Pulmonary artery endothelial cell (primary cell): ENCODE measurements at places on chromosomes 2 and 18.

DNA sequence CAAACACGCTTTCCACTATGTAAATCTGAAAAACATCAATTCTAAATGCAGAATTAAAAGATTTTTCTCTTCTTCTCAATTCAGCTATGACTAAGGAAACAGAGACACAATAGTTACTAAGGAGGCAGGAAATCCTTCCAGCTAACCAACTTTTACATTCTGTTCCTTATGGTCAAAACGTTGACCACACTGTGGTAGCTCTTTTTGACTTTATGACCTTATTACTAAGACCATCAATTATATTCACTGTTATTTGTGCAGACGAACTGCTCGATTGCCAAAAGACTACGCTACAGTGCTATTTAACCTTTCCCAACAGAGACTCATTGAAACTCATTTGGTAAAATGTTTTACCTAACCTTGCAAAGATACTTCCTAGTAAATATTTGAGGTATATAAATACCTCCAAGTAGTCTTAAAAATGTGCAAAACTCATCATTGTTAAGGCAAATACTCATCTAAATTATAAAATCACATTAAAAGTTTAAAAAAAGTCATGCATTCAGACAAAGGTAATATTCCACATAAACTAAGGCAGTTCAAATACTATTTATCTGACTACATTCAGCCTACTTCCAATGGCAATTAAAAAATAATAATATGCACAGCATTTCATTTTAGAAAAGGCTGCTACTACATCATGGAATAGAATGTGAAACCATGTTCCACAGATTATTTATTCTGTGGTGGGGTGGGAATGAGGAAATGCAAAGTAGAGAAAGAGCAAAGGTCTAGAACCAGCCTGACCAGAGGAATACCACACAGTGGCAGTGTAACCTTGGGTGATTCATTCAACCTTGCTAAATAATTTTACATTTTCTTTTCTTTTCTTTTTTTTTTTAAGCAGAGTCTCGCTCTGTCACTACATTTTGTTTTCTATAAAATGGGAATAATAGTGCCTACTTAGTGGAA is 139.9 kb downstream of the THADA start:
- peak; percentile 74 for DNase-seq

DNA sequence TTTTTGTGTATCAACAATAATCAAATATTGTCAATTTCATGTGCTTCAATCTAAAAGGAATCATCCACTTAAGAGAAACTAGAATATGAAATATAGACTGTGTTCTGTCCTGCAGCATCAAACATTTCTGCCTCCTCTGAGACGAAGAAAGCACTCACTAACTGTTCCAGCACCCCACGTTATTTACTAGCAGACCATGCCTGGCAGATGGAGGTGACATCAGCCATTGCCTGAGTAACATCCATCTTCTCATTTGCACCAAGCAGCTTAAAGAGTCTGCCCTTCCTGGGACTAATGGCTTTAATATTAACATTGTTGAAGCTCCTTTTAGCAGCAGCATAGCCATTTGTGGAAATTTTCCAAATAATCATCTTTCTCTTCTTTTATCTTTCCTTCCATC is 25.7 kb downstream of the SGPP2 start:
- DNase-seq = no peak

DNA sequence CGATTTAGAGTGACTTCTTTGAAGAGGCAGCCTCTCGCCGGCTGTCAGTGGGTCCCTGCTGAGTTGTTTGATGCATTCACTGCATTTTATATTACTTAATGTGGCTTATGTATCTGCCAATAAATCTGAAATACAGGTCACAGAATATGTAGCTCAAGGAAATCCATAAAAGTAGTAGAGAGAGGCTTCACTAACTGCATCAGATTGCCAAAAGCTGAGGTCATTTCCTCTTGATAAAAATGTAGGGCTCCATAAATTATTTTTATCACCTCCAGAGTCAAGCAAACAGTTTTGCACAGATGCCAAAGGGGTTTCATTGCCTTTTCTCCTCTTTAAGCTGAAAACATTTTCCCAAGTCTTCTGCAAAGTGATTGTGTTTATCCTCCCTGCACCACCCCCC is 36.5 kb upstream of the CCDC93 start:
- DNase-seq = no peak

GRCh38 chr2:197011021-197011417 is 84.5 kb upstream of the PGAP1 start:
- no peak for DNase-seq

DNA sequence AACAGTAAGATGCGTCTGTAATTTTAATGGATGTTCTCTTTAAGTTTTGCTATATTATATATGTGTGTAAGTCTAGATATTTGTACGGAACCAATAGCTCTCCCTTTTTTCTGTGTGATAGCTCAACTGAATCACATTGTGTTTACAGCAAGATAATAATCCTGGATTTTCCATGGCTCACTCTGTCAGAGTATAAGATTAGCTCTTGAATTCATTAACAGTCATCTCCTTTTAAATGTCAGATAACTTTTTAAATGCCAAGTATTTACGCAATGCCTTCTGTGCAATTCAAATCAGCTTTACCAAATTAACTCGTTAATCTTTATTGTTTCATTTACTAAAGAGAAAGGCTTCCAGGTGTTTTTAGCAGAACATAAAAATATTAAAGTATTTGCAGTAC is 76.9 kb downstream of the KIAA2012 start:
- no peak for DNase-seq

DNA sequence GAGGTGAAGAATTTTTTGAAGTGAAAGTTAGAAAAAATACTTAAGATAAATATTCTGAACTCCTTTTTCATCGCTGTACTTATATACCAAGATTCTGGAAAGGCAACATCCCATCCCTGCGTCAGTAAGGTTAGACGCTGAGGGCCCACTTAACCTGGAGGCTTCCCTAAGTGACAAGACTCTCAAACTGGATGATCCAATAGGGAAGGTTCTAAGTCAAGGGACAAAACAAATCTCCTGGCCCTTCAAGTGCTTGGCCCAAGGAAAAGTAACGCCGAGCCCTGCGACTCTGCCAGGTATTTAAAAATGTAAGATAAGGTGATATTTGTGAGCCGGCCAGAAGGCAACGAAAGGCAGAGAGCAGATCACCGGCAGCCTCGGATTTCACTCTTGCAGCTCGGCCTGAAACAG is 1.3 kb downstream of the STK39 start:
- DNase-seq = no peak

DNA sequence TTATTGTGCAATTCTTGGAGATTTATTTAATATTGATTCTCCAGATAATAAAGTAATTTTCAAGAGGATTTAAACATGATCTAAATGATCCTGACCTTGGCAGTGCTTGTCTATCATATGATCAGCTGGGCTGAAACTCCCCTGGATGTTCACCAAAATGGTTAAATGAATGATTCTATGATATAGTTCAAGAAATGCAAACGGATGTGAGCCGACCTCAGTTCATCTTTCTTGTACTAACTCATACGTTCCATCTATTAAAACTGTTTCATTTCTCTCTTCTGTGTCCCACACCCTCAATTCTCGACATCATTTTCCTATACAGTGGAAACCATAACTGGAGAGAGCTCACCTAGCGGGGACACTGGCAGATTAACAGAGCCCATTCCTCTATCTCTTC is 281.7 kb upstream of the CCDC68 start:
- no peak for DNase-seq

DNA sequence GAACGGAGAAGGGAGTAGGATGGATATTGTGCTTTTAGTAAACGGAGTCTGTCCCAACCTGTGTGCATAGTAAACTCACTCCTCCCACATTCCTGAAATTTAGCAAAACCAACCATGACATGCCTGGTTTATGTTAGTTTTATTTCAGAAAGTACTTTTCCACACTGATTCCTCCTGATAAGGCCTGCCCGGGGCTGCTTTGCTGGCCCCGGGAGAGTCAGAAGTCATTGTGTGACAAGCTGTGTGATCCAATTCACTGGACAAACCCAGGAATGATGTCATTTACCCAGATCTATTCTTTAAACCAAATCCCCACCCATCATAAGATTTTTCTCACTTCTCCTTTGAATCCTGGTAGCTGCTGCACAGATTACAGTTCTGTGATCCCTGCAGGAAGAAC is 109.0 kb downstream of the SETBP1 start:
- no peak for DNase-seq

GRCh38 chr2:19859565-19859964 is 42.2 kb downstream of the TTC32 start:
- no peak for DNase-seq

DNA sequence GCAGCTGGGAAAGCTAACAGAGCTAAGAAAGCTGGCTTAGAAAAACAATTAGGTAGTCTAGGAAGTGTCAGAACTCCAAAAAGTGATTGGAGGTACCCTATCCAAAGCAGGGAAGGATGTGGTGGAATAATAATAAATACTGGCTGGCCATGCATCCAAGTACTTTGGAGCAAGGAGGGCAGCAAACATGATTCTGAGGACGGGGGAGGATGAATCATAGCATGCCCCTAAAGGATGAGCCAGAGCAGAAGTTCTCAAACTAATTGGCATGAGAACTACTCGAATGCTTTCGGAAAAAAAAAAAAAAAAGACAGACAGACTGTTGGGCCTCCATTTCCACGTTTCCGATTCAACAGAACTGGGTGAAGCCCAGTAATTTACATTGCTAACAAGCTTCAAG is 2.4 kb downstream of the CWC22 start:
- DNase-seq = no peak

DNA sequence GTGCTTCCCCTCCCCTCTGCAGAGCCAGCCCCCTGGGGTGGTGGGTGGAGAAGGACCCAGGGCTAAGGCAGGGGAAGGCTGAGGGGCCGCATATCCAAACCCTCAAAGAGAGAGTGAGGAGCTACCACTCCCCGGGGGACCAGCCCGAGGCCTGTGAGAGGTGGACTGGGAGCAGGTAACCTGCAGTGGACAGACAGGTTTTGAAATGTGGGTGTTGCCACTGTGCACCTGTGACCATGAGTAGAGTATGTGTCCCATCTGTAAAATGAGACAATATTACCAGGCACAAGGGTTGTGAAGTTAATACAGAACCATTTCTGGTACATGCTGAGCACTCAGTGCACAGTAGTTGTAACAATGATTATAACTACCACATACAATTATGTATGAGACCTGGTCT is 51.2 kb upstream of the POMC start:
- no peak for DNase-seq

GRCh38 chr2:38533180-38533579 is 69.5 kb downstream of the HNRNPLL start:
- no peak for DNase-seq

DNA sequence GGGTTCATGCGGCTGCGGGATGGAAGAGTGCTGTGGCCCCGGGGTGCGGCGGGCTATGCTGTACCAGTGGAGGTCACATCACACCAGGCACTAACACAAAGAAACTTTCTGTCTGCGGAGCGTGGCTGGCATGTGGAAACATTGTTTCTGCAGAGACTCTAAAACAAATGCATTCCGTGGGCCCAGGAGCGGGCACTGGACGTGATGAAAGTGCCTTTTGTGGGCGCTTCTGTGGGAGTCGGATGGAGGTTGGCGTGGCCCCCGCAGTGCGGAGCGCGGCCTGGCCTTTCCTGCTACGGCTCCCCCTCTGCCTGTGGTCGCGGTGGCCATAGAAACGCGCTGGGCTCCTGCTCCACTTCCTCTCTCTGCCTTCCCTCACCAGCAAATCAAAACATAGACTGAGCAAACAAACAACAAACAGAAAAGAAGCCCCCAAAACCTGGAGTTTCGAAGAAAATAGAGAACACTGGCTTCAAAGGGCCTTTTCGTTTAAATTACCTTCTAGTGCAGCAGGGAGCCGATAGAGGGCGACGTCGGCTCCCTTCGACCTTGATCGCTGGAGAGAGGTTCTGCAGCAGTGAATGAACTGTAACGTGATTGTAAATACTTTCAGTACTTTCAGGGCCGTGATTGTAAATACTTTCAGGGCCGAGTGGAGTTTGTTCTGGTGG is 51.4 kb downstream of the KIF5C start:
- no peak for DNase-seq

DNA sequence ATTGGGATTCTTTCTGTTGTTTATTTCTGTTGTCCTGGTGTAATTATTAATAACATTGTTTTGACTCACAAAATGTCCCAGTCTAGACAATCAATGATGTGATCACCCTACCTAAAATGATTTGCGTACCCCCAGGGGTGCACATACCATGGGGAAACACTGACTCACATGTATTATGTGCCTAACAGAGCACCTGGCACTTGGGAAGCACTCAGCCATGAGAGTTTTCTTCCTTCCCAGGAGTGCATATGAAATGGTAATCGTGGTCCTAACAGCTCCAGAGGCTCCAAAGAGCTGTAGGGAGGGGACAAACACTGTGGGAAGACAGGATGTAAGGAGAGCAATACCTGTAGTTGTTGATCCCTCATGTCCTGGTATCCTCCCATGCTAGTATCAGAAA is 187.8 kb upstream of the ERBB4 start:
- DNase-seq = no peak

GRCh38 chr2:42101206-42102023 is 53.6 kb downstream of the PKDCC start:
- no peak for DNase-seq

DNA sequence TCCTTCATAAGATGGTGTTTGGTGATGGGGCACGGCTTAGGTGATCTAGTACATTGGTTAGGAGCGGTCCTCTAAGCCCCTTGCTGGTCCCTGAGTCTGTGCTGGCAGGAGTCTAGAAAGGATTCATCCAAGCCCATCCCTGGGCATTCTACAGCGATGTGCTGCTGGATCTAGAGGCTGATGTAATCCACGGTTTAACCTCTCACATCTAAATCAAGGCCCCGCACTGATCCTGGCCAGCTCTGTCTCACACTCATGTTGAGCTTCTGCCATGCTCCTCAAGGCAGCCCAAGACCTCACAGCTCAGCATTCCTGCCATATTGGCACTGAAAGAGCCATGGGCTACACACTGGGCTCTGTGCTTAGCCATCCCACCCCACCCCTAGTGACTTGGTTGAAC is 664.8 kb downstream of the STK39 start:
- DNase-seq = no peak

DNA sequence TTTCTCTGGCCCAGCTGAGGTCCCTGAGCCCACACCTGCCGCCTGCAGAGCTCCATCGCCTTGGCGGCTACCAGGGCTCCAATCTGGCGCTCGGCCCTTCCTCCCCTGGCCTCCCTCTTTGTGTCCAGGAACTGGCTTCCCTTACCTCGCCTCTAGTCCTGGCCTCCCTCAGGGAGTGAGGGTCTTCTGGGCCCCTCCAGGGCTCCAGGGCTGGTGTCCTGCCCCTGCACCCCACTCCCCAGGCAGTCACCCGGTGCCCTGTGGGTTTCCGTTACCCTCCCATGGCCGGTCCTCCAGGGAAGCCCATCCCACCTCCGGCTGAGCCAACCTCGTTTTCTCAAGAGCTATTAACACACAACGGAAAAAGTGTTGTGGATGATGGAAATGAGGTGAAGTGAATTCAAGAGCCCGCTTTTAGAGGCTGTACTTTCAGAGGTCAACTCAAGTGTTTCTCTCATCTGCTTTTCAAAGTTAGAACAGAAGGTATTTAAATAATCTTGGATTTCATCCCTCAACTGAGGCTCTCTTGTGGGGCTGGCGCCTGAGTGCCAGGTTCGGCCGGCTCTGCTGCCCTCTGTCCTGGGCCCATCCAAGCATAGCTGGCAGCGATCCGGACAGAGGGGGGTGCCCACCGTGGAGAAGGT is 131.9 kb downstream of the ASB1 start:
- DNase-seq = no peak
